ENCODE measurements at places on chromosomes 4 and X.

DNA sequence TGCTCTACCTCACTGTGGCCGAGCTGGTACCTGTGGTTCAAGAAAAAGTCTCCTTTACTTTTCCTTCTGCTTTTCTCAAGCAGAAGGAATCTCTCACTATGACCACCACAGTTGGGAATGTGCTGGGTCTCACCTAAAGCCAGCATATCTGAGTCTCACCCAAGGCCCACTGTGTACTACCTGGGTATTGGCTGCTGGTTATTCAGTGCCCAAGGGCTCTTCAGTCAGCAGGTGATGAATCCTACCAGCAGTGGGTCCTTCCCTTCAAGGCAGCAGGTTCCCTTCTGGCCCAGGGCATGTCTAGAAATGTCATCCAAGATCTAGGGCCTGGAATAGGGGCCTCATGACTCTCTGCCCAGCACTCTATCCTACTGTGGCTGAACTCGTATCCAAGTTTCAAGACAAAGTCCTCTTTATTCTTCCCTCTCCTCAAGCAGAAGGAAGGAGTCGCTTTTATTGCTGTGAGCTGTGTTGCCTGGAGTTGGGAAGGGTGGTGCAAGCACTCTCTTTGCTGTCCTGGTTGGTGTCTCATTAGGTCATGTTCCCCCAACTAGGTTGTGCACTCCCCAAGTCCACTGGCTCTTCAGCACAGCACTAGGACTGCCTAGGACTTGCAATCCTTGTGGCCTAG lies 6.1 kb downstream of the CXCL10 start:
- H3K27ac ChIP-seq = no peak overlapping the region
- H3K4me3 ChIP-seq = no peak overlapping the region
- peaks cover 10% of the 10 kb centered on the region for H3K27me3 ChIP-seq
- DNase-seq = no peak
- H3K4me1 ChIP-seq = peaks cover 4% of the 10 kb centered on the region

DNA sequence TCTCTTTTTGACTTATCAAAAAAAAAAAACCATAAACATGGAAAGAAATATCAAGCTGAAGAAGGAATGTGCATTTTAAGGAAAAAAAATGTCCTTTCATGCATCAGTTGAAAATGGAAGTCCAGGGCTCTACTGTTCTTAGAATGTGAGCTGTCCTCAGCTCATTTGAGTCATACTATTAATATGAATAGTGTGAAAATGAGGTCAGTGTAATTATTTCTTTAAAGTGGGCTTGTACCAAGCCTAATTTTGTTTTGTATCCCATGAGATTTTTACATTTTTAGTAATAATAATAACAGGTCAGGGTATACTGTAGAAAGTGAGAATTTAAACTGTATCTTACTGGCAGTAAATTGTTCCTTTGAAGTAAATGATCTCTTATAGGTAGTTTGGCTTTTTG lies 148.5 kb downstream of the NAA11 start:
- DNase-seq = no peak
- no peaks in the 10 kb centered on the region for H3K4me1 ChIP-seq
- H3K4me3 ChIP-seq = no peak overlapping the region
- H3K27ac ChIP-seq = no peak overlapping the region
- H3K27me3 ChIP-seq = peaks cover 10% of the 10 kb centered on the region
- no peaks in the 10 kb centered on the region for H3K36me3 ChIP-seq

- DNase-seq = no peak
- peak overlapping the region; percentile 51 for H3K4me3 ChIP-seq
- peaks cover 22% of the 10 kb centered on the region for H3K27me3 ChIP-seq
- H3K27ac ChIP-seq = no peak overlapping the region
- H3K4me1 ChIP-seq = no peaks in the 10 kb centered on the region
Observed at GRCh38 chrX:70444946-70445656, 466 bp downstream of the DLG3 start.

- H3K4me1 ChIP-seq = peaks cover 43% of the 10 kb centered on the region
- peak overlapping the region; percentile 97 for H3K4me3 ChIP-seq
- H3K36me3 ChIP-seq = peaks cover 4% of the 10 kb centered on the region
- no peak for DNase-seq
- H3K27me3 ChIP-seq = no peaks in the 10 kb centered on the region
Observed at GRCh38 chr4:47486231-47486673, 1.2 kb downstream of the ATP10D start.

DNA sequence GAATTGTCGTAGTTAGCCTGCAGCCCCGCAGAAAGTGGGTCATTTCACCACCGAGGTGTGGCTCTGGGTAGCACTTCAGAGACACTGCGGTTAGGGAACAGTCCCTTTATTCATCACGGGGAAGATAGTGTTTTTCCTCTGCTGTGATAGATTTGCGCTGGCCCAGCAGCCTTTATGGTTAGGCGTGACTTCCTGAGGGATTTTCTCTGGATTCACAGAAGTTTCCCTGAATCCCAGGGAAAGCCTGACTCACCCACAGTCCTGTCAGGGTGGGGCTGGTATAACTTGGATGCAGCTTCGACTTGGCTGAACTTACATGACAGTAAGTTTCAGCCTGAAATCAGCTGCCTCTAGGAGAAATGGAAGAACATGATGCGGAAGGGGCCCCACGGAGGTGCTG lies 196.3 kb upstream of the HHIP start:
- no peaks in the 10 kb centered on the region for H3K36me3 ChIP-seq
- H3K27me3 ChIP-seq = no peaks in the 10 kb centered on the region
- H3K4me1 ChIP-seq = peaks cover 27% of the 10 kb centered on the region
- peak overlapping the region; percentile 39 for H3K27ac ChIP-seq
- H3K4me3 ChIP-seq = peak overlapping the region; percentile 7
- no peak for DNase-seq

DNA sequence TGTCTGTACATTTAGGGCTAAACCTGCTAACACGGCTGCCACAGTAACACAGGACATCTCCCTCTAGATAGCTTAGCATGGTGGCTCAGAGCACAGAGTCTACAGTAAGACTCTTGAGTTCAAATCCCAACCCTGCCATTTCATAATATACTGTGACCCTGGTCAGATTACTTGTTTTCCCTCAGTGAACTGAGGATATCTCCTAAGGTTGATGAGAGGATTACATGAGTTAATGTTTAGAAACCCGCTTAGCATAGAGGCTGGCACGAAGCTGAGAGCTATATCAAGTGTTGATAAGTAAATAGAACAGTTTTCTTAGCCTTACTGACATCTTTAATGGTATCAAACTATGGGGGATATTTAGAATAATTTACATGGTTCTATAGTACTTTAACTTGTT lies 37.2 kb downstream of the CASP3 start:
- no peaks in the 10 kb centered on the region for H3K4me1 ChIP-seq
- H3K4me3 ChIP-seq = no peak overlapping the region
- H3K27me3 ChIP-seq = no peaks in the 10 kb centered on the region
- no peak overlapping the region for H3K27ac ChIP-seq

- DNase-seq = no peak
- no peak overlapping the region for H3K4me3 ChIP-seq
- no peaks in the 10 kb centered on the region for H3K4me1 ChIP-seq
Observed at GRCh38 chr4:173682609-173683008, 152.6 kb upstream of the HAND2 start.

GRCh38 chrX:6941041-6941440 lies 206.5 kb upstream of the STS start:
- H3K4me1 ChIP-seq = peaks cover 6% of the 10 kb centered on the region
- H3K4me3 ChIP-seq = no peak overlapping the region
- no peaks in the 10 kb centered on the region for H3K36me3 ChIP-seq
- H3K27me3 ChIP-seq = no peaks in the 10 kb centered on the region

- no peak for DNase-seq
- peak within 1 kb of the TSS; percentile 66 for H3K4me3 ChIP-seq
- H3K36me3 ChIP-seq = peaks cover 3% of the 10 kb centered on the region
Observed at GRCh38 chrX:49186125-49187027, at the start of gene PRICKLE3. PRICKLE3 (minus strand) TSS chrX:49186373; CDS start chrX:49186297, 76 bp downstream.

- no peak for DNase-seq
- H3K4me3 ChIP-seq = peak overlapping the region; percentile 48
- peak overlapping the region; percentile 91 for H3K27ac ChIP-seq
- H3K36me3 ChIP-seq = peaks cover 1% of the 10 kb centered on the region
Observed at GRCh38 chr4:53100501-53101190, 238.5 kb downstream of the RASL11B start.

DNA sequence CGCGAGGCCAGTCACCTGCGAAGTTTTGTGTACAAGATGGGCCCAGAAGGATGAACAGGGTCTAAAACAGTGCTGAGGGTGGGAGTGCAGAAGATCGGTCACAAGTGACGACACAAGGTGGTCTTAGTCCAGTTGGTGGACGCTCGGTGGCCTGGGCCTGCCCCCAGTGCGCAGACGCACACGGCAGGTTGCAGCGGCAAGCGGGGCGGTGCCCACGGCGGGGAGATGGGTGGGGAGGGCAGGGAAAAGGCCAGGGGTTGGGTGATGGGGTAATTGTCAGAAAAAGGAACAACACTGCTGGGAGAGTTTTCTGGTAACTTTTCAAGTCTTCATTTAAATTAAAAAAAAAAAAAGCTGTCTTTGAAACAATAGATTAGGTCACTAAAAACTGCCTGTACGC lies 1.0 kb upstream of the PRDX4 start:
- no peak overlapping the region for H3K4me3 ChIP-seq
- peaks cover 2% of the 10 kb centered on the region for H3K36me3 ChIP-seq
- no peaks in the 10 kb centered on the region for H3K27me3 ChIP-seq

- no peaks in the 10 kb centered on the region for H3K36me3 ChIP-seq
- no peaks in the 10 kb centered on the region for H3K4me1 ChIP-seq
- no peak overlapping the region for H3K27ac ChIP-seq
- no peaks in the 10 kb centered on the region for H3K27me3 ChIP-seq
Observed at GRCh38 chr4:45920861-45921260, 203.0 kb downstream of the GABRG1 start.

DNA sequence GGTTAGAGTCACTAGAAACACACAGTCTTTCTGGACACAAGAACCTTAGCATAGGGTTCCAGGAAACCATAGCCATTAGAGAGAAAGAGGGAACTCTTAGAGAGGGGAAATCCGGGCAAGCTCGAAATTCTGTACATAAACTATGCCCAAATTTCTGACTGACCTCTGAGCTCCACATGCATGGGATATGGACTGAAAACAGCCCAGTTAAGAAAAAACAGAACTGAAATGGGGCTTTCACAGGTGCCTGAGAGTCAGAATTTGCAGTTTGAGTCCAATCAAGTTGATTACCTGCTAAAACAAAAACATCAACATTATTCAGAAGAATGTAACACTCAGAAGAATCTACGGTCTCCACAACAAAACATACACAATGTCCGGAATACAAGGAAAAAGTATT lies 13.1 kb downstream of the DCHS2 start:
- no peak overlapping the region for H3K27ac ChIP-seq
- no peak overlapping the region for H3K4me3 ChIP-seq

GRCh38 chrX:31199056-31199839 lies 127.4 kb upstream of the FTHL17 start:
- H3K36me3 ChIP-seq = peaks cover 30% of the 10 kb centered on the region
- peaks cover 10% of the 10 kb centered on the region for H3K4me1 ChIP-seq
- no peak overlapping the region for H3K4me3 ChIP-seq
- no peak for DNase-seq

- H3K27me3 ChIP-seq = no peaks in the 10 kb centered on the region
- H3K4me1 ChIP-seq = peaks cover 90% of the 10 kb centered on the region
- H3K4me3 ChIP-seq = peak overlapping the region; percentile 55
- no peak for DNase-seq
- H3K36me3 ChIP-seq = peaks cover 2% of the 10 kb centered on the region
Observed at GRCh38 chr4:76589872-76590797, 155.1 kb downstream of the SHROOM3 start.

DNA sequence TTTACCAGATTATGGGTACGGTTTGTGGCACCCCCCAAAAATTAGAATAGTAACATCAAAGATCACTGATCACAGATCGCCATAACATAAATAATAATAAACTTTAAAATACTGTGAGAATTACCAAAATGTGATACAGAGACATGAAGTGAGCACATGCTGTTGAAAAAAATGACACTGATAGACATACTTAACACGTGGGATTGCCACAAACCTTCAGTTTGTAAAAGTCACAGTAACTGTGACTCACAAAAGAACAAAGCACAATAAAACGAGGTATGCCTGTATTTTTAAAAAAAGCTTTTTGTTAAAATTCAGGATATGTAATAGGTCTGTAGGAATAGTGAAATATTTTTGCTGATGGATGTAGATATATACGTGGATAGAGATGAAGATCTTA lies 93.4 kb downstream of the TET2 start:
- H3K4me3 ChIP-seq = no peak overlapping the region
- H3K27ac ChIP-seq = no peak overlapping the region
- H3K27me3 ChIP-seq = no peaks in the 10 kb centered on the region

- H3K36me3 ChIP-seq = peaks cover 3% of the 10 kb centered on the region
- no peaks in the 10 kb centered on the region for H3K4me1 ChIP-seq
- no peak overlapping the region for H3K27ac ChIP-seq
Observed at GRCh38 chr4:48222491-48222890, 47.1 kb downstream of the TEC start.

DNA sequence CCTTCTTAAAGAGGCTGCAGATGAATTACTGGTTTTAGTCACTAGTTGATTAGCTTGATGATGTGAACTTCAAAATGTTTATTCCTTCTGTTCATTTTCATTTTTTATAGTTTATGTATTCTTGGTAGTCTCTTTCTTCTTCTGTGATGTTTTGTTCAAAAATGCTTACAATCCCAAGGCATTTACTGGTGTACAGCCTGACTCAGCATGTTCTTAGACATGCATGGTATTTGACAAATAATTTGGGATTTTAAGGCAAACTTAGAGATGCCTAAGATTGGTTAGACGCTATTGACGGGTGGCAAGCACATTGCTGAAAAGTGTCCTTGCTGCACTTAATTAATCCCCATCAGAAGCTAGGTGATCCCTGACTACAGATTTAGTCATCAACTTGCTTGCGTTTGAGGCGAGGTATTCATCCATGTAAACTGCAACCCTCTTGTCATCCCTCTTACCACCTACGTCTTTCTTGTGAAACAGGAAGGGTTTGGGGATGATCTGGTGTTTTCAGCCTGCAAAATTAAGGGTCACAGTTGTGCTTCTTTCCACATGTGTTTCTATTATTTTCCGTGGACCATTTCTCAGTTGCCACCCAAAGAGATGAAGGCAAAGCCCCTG lies 331.8 kb downstream of the DKK2 start:
- no peak overlapping the region for H3K4me3 ChIP-seq
- H3K4me1 ChIP-seq = peaks cover 21% of the 10 kb centered on the region

DNA sequence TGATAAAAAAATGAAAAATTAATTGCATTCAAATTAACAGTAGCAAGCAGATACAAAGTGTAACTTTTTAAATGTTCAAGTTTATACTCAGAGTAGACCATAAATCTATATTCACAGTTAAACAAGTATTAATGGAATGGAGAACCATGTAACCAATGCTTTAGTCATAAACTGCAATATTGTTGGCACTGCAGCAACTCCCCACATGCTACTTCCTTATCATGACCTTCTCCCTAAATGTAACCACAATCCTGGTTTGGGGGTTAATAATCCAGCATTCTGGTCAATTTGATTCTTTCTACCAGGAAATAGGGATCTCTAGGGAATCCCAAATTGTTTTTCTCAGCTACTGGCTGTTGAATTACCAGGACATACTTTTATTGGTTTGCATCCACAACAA lies 223.9 kb upstream of the DCAF8L1 start:
- no peaks in the 10 kb centered on the region for H3K36me3 ChIP-seq
- DNase-seq = no peak
- H3K4me3 ChIP-seq = no peak overlapping the region
- peaks cover 6% of the 10 kb centered on the region for H3K27me3 ChIP-seq
- no peak overlapping the region for H3K27ac ChIP-seq
- H3K4me1 ChIP-seq = peaks cover 3% of the 10 kb centered on the region

- H3K27me3 ChIP-seq = peaks cover 9% of the 10 kb centered on the region
- no peak overlapping the region for H3K4me3 ChIP-seq
- no peak overlapping the region for H3K27ac ChIP-seq
- DNase-seq = no peak
- peaks cover 3% of the 10 kb centered on the region for H3K36me3 ChIP-seq
Observed at GRCh38 chr4:40300371-40301162, 34.6 kb upstream of the CHRNA9 start.

GRCh38 chr4:37798616-37799015 lies 27.9 kb upstream of the PGM2 start:
- no peaks in the 10 kb centered on the region for H3K27me3 ChIP-seq
- H3K36me3 ChIP-seq = no peaks in the 10 kb centered on the region
- H3K4me1 ChIP-seq = peaks cover 3% of the 10 kb centered on the region
- no peak overlapping the region for H3K27ac ChIP-seq
- no peak overlapping the region for H3K4me3 ChIP-seq

Data from chondrocyte (in vitro differentiated cells).